Uterus (tissue), 4 donors: ENCODE measurements at places on chromosomes 2 and 18. TPM values are rescaled to one million over a fixed set of nuclear protein-coding genes. Genes with fewer than 3 reads are reported as not detected.

GRCh38 chr2:5394223-5394622 is 298.0 kb upstream of the SOX11 start:
- H3K27me3 ChIP-seq, result no peaks in the 10 kb centered on the region
- no peak overlapping the region for H3K27ac ChIP-seq

DNA sequence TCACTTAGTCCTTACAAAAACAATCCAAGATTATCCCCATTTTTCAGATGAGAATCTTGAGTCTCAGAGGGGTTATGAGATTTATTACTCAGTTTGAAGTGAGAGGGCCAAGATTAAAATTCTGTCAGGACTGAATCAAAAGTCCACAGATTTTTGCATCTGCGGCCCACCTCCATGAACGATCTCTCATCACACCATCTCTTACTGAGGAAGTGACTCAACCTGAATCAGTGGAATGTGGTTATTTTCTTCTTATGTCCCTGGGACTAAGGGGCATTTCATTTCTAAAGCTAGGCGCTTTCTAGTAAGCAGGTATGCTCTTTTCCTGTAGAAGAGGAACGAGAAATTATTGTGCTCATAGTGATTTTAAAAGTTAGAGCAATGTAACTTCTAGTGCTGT is 360.3 kb upstream of the SPHKAP start:
- H3K27me3 ChIP-seq, result no peaks in the 10 kb centered on the region
- no peak for DNase-seq
- H3K27ac ChIP-seq, result no peak overlapping the region
- H3K36me3 ChIP-seq, result no peaks in the 10 kb centered on the region

DNA sequence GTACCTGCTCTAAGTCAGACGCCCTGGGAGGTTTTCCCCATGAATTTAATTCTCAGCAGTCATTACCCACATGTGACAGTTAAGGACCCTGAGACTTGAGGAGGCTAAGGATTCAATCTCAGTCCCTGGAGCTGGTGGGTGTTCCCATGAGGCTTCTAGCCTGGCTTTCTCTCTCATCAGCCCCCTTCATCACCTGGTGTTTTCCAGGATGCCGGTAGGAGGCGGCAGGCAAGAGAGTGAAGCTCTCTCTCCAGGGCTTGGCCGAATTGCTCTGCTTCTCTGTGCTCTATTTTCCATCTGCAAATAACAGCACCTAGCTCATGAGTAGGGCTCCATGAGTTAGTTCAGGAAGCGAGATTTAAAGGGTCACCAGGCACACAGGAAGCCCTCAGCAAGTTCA is 241.9 kb downstream of the PTPRM start:
- no peaks in the 10 kb centered on the region for H3K27me3 ChIP-seq
- no peaks in the 10 kb centered on the region for H3K36me3 ChIP-seq
- no peak for DNase-seq
- H3K4me1 ChIP-seq, result no peaks in the 10 kb centered on the region
- no peak overlapping the region for H3K27ac ChIP-seq

The ABCA12 gene
- total RNA-seq, result 0.14 TPM

DNA sequence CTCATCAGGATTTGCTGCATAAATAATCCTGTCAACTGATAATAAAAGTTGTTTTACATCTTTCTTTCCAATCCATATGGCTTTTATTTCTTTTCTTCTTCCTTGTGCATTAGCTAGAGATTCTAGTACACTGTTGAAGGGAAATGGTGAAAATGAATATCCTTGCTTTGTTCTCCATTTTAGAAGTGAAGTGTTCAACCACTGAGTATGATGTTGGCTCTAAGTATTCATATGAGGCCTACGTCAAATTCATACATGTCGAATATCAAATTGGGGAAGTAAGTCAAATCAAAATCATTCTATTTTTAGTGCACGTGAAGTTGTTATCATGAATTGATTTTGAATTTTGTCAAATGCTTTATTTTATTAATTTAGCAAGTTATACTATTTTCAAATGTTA is 7.8 kb upstream of the ACKR3 start:
- DNase-seq, result no peak
- no peaks in the 10 kb centered on the region for H3K36me3 ChIP-seq
- H3K27ac ChIP-seq, result no peak overlapping the region
- no peaks in the 10 kb centered on the region for H3K4me1 ChIP-seq
- H3K4me3 ChIP-seq, result no peak overlapping the region

DNA sequence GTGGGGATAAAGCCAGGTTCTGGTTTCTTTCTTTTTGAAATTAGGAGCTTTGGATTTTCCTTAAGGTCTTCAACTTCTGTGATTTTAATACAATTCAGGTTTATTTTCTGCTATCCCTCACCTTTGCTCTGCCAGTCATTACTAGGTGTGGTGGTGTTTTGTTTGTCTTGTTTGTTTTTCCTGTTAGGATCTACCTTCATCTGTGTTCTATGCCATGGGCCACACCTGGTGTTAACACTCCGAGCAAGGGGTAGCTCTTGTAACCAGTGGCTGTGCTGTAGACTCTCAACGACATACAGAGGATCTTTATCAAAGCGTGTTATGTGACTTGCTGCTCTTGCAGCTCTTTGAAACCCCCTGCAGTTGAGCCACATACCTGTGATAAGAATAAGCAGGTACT is 38.6 kb downstream of the MGAT5 start:
- H3K36me3 ChIP-seq, result no peaks in the 10 kb centered on the region
- H3K4me1 ChIP-seq, result peaks cover 7% of the 10 kb centered on the region
- DNase-seq, result no peak
- no peak overlapping the region for H3K4me3 ChIP-seq
- no peaks in the 10 kb centered on the region for H3K27me3 ChIP-seq
- H3K27ac ChIP-seq, result no peak overlapping the region

DNA sequence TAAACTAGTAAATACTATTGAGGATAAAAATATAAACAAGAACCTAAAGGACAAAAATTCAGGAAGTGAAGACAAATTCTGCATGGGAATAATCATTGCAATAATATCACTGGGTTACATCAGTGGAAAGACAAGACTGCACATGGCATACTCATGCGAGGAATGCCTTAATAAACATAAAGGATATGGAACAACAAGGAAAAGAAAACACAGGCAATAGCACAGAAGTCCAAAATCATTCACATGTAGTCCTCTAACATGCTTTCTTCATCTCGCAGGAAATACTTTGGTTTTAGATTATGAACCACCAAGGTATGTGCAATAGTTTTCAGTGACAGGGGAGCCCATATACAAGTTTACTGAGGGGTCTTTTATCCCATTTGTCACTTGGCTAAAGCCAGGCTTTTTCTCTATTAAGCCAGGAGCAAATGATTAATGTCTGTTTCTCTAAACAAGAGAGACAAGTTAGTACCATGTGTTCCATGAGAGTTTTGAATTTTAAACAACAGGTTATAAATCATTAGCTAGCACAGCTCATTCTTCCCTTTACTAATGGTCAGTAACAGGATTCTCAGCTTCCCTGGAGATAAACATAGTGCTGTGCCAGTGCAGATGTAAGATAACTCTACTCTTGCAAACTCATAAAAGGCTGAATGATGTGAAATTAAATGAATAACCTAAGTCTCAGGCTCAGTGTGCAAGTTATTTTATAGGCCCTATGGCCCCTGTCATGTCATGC is 353.6 kb upstream of the FSIP2 start:
- H3K4me1 ChIP-seq, result no peaks in the 10 kb centered on the region
- H3K27ac ChIP-seq, result no peak overlapping the region
- DNase-seq, result no peak
- no peak overlapping the region for H3K4me3 ChIP-seq

The INHBB gene
- total RNA-seq, result 5.4 TPM

GRCh38 chr2:218429911-218430692 is 11.2 kb downstream of the VIL1 start:
- H3K27me3 ChIP-seq, result no peaks in the 10 kb centered on the region
- H3K4me3 ChIP-seq, result no peak overlapping the region
- DNase-seq, result no peak

The SRD5A2 gene
- total RNA-seq, result not detected

GRCh38 chr2:209943776-209944175 is 58.7 kb upstream of the RPE start:
- DNase-seq, result no peak
- H3K4me3 ChIP-seq, result no peak overlapping the region
- no peaks in the 10 kb centered on the region for H3K4me1 ChIP-seq
- H3K36me3 ChIP-seq, result no peaks in the 10 kb centered on the region

DNA sequence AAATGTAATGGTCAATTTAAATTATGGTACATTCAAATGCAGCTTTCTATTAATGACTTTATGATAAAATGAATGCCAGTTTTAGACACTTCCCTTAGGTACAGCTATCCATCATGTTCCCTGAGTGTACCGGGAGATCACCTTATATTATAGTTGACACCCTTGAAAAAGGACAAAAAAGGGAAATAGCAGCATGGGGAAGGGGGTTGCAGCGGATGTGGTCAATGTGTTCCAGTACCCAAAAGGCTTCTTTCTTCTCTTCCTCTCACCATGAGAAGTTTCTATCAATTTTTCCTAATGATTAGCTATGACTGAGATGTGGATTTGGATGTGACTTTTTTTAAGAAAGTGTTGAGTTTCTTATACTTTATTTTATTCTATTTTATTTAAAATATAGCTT is 154.4 kb downstream of the CCDC85A start:
- no peaks in the 10 kb centered on the region for H3K4me1 ChIP-seq
- H3K36me3 ChIP-seq, result no peaks in the 10 kb centered on the region
- no peak overlapping the region for H3K27ac ChIP-seq
- H3K27me3 ChIP-seq, result no peaks in the 10 kb centered on the region
- no peak overlapping the region for H3K4me3 ChIP-seq

DNA sequence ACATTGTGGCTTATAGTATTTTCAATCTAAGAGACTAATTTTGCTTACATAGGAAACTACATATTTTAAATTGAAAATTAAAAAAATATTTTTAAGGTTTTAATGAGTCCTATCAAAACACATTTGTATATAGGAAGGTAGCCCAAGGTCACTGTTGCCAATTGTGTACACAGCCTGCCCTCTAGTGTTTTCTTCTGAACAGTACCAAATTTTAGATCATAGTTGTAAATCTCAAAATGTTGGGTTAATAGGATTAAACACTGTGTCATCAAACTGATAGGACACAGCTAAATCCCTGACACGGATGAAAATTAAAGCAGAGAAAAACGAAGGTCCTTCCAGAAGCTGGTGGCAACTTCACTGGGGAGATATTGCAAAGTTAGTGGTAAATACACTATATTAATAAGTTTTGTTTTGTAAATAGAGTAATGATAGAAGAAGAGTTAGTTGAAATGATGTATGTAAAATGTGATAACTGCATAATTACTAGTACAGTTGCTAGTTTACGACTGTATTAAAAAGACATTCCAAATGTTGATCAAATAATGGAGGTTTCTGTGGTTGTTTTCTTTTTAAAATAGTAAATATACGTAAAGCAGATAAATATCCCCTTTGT is 19.7 kb downstream of the CLUL1 start:
- H3K36me3 ChIP-seq, result no peaks in the 10 kb centered on the region
- no peaks in the 10 kb centered on the region for H3K4me1 ChIP-seq
- no peak for DNase-seq

DNA sequence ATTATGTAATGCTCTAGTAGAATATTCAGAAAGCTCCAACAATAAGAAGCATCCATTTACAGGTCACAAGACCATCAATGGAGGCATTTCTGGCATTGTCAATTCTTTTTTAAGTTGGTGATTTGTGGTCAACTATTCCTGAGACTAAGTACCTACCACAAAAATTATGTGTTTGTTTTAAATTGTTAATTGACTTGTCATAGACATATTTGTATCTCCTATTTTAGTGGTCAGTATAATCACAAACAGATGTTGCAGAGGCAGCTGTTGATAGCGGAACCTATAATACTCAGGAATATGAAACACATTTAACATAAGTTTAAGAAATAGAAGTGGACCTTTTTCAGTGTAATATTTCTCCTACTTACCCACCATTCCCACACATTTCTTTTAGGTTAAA is 430.1 kb downstream of the CCDC85A start:
- no peaks in the 10 kb centered on the region for H3K27me3 ChIP-seq
- H3K4me3 ChIP-seq, result no peak overlapping the region
- no peaks in the 10 kb centered on the region for H3K36me3 ChIP-seq
- H3K27ac ChIP-seq, result no peak overlapping the region
- no peak for DNase-seq
- no peaks in the 10 kb centered on the region for H3K4me1 ChIP-seq

DNA sequence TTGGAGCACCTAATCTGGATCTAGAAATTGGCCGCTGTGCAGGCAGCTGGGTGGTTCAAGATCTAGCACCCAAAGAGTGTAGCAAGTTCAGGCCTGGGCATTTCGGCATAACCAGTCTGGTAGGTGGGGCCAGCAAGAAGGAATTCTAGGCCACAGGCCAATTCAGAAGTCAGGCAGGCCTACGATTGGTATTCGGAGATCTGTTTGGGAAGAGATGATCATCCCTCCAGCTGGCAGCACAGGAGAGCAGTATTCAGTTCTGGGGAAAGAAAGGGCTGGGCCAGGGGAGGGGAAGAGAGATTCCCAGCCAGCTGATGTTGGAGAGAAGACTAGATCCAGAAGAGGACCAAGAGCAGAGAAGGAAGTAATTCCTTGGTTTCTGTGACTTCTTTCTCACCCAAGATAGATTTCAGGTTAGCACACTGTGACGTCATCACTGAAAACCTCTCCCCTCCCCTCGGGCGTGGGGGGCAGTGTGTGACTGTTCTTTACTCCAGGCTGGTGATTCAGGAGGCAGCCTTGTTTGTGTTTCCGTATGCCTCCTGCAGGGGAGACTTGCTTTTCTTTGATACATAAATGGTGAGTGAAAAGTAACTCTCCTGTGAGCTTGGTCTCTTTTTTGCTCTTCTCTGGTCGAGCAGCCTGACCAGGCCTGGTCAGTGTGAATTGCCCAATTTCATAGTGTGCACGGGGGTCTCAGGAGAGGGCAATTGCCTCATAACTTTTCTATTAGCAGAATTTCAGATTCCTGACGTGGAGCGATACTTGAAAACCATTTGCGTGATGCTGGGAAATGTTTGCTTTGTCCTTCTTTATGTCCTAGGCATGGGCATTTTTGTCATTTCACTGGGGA is 61.1 kb downstream of the MEIS1 start:
- DNase-seq, result peak; percentile 79
- H3K4me3 ChIP-seq, result no peak overlapping the region
- H3K36me3 ChIP-seq, result no peaks in the 10 kb centered on the region
- H3K27me3 ChIP-seq, result no peaks in the 10 kb centered on the region
- H3K4me1 ChIP-seq, result peaks cover 16% of the 10 kb centered on the region

GRCh38 chr2:203849010-203849409 is 18.6 kb upstream of the CTLA4 start:
- H3K27ac ChIP-seq, result no peak overlapping the region
- H3K4me3 ChIP-seq, result no peak overlapping the region
- no peaks in the 10 kb centered on the region for H3K4me1 ChIP-seq
- DNase-seq, result no peak
- no peaks in the 10 kb centered on the region for H3K36me3 ChIP-seq
- H3K27me3 ChIP-seq, result no peaks in the 10 kb centered on the region
